Pancreas (tissue), 10 donors: ENCODE measurements at places on chromosomes 7 and 10.

DNA sequence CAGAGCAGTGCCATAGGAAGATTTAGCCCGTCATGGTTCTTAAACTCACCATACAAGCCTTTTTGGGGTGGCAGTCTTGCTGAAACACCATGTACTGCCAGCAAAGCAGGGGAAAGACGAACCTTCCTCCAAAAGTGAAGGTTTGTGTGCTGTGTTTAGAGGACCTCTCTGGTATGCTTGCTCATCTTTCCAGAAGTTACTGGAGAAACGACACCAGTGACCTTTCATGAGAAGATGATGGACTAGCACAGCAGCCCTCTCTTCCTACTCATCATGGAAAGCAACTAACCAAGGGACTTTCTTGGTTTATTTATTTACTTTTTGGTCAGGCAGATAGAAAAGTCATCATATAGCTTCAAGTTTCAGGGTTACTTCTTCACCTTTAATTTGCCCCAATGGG, 247.4 kb downstream of the PTEN start:
- H3K4me3 ChIP-seq: no peak overlapping the region
- no peak for DNase-seq
- H3K4me1 ChIP-seq: no peaks in the 10 kb centered on the region
- no peaks in the 10 kb centered on the region for H3K36me3 ChIP-seq
- H3K27me3 ChIP-seq: no peaks in the 10 kb centered on the region
- H3K27ac ChIP-seq: no peak overlapping the region

GRCh38 chr7:117277576-117277975, 45.3 kb downstream of the WNT2 start:
- H3K36me3 ChIP-seq: no peaks in the 10 kb centered on the region
- H3K4me1 ChIP-seq: no peaks in the 10 kb centered on the region
- DNase-seq: no peak
- no peak overlapping the region for H3K27ac ChIP-seq
- no peaks in the 10 kb centered on the region for H3K27me3 ChIP-seq
- no peak overlapping the region for H3K4me3 ChIP-seq

DNA sequence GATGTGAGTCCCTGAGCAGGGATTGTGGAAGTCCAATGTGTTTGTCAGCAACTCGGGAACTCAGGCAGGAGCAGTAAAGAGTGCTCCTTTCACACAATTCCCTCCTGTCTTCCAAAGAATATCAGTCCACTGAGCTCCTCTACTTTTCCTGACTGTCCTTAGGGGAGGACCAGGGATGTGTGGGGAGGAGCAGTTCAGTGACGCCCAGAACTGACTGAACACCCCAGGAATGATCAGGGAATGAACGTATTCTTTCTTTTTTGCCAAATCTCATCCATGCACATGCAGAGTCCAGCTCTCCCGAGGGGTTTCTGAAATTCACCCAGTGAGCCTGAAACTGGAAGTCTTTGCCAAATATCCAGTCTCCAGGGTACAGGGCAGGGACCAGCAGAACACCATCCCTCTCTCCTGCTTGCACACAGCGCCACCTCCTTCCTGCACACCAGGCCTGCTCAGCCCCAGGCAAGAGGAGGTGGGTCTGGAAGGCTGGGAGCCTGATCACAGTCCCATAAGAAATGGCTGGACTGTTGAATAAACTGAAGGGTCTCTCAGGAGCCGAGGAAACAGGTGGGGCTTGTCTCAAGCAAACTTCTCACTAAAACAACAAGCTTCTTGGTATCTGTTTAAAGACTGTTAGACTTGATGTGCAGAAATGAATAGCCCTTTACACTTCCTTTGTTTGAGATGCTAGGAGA, 294.7 kb downstream of the C7orf25 start:
- no peak for DNase-seq
- no peak overlapping the region for H3K27ac ChIP-seq
- no peak overlapping the region for H3K4me3 ChIP-seq

DNA sequence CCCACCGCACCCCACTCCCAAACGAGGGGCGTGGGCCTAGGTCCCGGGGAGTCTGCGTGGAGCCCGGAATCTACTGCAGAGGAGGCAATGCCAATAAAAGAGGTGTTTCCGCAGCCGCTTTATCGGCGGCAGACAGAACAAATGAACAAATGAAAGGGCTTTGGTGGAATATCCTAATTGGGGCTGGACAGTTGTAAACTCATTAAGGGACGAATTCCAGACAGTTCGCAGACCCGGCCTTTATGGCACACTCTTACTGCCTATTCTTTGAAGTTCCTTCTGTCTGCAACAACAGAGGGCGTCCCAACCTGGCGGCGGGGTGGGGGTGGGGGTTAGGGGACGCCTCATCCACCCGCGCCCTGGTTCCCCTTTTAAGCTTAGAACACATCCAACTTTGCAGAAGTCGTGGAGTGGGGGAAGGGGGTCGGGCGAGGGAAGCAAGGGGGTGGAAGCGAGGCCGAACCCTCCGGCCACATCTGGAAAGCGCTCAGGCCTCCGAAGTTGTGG, 4.1 kb downstream of the HOXA9 start:
- H3K36me3 ChIP-seq: no peaks in the 10 kb centered on the region
- H3K27ac ChIP-seq: no peak overlapping the region

- H3K27ac ChIP-seq: no peak overlapping the region
- no peak for DNase-seq
- H3K27me3 ChIP-seq: no peaks in the 10 kb centered on the region
- no peak overlapping the region for H3K4me3 ChIP-seq
Observed at GRCh38 chr7:140039896-140040295, 22.9 kb downstream of the PARP12 start.

- no peak overlapping the region for H3K27ac ChIP-seq
- no peaks in the 10 kb centered on the region for H3K36me3 ChIP-seq
- no peak for DNase-seq
- H3K4me3 ChIP-seq: no peak overlapping the region
Observed at GRCh38 chr7:134781171-134781570, 1.7 kb downstream of the CALD1 start.
